ENCODE measurements at places on chromosomes 3 and 15. TPM values are rescaled to one million over a fixed set of nuclear protein-coding genes. Genes with fewer than 3 reads are reported as not detected.

- H3K27me3 ChIP-seq: no peaks in the 10 kb centered on the region
- DNase-seq: no peak
- H3K36me3 ChIP-seq: no peaks in the 10 kb centered on the region
- H3K4me3 ChIP-seq: no peak overlapping the region
Measured at GRCh38 chr3:64627471-64628321, 60.1 kb downstream of the ADAMTS9 start.

DNA sequence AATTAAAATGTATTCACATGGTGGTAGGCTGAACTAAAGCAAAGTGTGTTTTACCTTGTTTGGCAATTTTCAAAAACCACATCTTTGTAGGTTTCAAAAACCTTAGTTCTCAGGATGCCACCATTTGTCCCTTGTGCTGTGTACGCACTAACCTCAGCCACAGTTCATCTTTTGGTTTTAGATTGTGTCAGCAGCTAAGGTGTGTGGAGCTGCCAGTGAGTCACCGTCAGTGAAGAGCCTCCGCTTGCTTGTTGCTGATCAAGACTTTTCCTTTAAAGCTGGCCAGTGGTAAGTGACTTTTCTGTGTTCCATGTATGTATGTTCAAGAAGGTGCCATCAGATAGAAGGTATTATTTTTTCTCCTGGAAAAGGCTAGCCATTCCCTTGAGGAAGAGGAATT is 21.1 kb downstream of the OXNAD1 start:
- no peaks in the 10 kb centered on the region for H3K4me1 ChIP-seq
- H3K27me3 ChIP-seq: no peaks in the 10 kb centered on the region
- peak overlapping the region; percentile 62 for H3K27ac ChIP-seq
- no peaks in the 10 kb centered on the region for H3K36me3 ChIP-seq
- H3K4me3 ChIP-seq: peak overlapping the region; percentile 35

DNA sequence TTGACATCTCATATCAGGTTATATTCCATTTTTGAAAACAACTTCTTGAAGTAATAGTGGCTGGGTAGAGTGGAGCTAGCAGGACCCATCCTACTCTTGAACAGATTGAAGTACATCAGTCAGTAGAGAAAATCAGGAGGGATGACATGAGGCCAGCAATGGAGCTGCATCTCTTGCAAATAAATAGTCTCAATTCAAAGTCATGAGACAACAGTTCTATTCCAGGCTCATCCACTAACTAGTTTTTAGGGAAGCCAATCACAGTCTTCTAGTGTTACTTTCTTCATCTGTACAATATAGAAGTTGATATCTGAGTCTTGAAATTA is 477.2 kb downstream of the RBMS3 start:
- H3K4me1 ChIP-seq: no peaks in the 10 kb centered on the region
- H3K36me3 ChIP-seq: no peaks in the 10 kb centered on the region
- peak overlapping the region; percentile 1 for H3K27ac ChIP-seq
- H3K27me3 ChIP-seq: no peaks in the 10 kb centered on the region

DNA sequence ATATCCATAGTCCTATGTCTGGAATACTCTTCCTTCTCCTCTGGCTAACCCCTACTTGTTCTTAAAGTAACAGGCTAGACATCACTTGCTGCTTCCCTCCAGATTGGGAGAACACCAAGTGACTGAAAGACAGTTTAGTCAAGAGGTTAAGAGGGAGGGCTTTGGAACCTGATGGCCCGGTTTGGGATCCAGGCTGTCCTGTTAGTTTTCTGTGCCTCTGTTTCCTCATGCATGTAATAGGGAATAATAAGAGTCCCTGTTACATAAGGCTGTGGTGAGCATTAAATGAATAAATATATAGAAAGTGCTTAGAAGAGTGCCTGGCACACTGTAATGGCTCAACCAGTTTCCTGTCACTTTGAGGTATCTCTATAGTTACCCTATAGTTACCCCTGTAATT is 66.3 kb downstream of the TAMM41 start:
- no peaks in the 10 kb centered on the region for H3K27me3 ChIP-seq
- DNase-seq: no peak
- no peaks in the 10 kb centered on the region for H3K4me1 ChIP-seq
- no peak overlapping the region for H3K27ac ChIP-seq
- no peak overlapping the region for H3K4me3 ChIP-seq
- H3K36me3 ChIP-seq: no peaks in the 10 kb centered on the region

Gene ISL2
- not detected for total RNA-seq

Gene DNAJC13
- total RNA-seq: 51.9 TPM

DNA sequence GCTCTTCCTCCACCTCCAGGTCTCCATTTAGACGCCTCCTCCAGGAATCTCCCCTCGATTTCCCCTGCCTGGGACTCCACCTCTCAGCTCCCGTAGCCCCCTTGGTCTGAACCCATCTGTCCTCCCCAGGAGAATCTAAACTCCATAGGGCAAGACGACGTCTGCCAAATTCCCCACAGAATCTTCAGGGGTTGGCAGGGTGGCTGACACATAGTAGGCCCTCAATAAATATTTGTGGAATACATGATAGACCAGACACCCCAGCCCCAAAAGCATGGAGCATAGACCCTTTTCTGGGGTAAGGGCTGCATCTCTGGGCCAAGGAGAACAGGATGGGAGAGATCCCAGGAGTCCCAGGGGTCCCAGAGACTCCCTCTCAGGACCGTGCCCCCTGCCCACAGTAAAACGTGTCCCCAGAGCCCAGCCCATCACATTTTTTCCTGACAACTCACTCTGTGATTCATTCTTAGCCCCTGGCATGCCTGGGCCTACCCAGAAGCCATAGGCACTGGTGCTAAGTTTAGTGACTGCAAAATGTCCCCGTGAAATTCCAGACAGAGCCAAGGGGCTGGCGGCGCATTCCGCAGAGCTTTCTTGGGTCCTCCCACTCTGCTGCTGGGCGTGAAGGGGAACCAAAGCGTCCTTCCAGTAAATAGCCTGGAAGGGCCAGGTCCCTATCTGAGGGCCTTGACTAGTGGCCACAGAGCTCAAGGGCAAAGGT is 78.0 kb upstream of the SLC6A6 start:
- H3K27me3 ChIP-seq: no peaks in the 10 kb centered on the region
- H3K36me3 ChIP-seq: no peaks in the 10 kb centered on the region
- H3K4me3 ChIP-seq: no peak overlapping the region
- DNase-seq: no peak
- no peak overlapping the region for H3K27ac ChIP-seq

DNA sequence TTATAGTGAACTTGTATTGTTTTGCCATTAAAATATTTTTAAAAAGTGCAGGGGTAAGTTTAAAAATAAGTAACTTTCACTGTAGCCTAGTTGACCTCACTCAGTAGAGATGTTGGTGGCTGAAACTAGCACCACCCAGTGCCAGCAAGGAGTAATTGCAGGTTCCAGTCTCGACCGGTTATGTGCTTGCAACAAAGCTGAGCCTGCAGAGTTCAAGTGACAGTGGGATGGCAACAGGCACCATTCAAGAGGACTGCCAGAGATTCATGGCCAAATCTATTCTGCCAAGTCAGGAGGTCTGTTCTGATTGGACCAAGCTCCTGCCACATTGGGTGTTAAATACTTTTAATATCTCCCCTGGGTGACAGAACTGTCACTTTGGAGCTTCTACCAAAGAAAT is 2.7 kb downstream of the ADAMTS7 start:
- no peak overlapping the region for H3K27ac ChIP-seq
- H3K4me1 ChIP-seq: no peaks in the 10 kb centered on the region
- H3K4me3 ChIP-seq: no peak overlapping the region
- no peaks in the 10 kb centered on the region for H3K36me3 ChIP-seq
- DNase-seq: no peak

Gene FNDC3B
- 55.2 TPM for total RNA-seq

- no peaks in the 10 kb centered on the region for H3K36me3 ChIP-seq
- H3K4me1 ChIP-seq: no peaks in the 10 kb centered on the region
- H3K4me3 ChIP-seq: no peak overlapping the region
- no peaks in the 10 kb centered on the region for H3K27me3 ChIP-seq
- H3K27ac ChIP-seq: no peak overlapping the region
- DNase-seq: no peak
Measured at GRCh38 chr3:120147072-120147871, 53.0 kb upstream of the GSK3B start.

Gene MUSTN1
- total RNA-seq: 28.9 TPM

Gene CIB2
- total RNA-seq: 19.8 TPM

GRCh38 chr3:61429106-61429505 is 132.3 kb upstream of the PTPRG start:
- no peak overlapping the region for H3K4me3 ChIP-seq
- no peaks in the 10 kb centered on the region for H3K4me1 ChIP-seq
- DNase-seq: no peak
- no peak overlapping the region for H3K27ac ChIP-seq
- H3K36me3 ChIP-seq: no peaks in the 10 kb centered on the region
- H3K27me3 ChIP-seq: no peaks in the 10 kb centered on the region

DNA sequence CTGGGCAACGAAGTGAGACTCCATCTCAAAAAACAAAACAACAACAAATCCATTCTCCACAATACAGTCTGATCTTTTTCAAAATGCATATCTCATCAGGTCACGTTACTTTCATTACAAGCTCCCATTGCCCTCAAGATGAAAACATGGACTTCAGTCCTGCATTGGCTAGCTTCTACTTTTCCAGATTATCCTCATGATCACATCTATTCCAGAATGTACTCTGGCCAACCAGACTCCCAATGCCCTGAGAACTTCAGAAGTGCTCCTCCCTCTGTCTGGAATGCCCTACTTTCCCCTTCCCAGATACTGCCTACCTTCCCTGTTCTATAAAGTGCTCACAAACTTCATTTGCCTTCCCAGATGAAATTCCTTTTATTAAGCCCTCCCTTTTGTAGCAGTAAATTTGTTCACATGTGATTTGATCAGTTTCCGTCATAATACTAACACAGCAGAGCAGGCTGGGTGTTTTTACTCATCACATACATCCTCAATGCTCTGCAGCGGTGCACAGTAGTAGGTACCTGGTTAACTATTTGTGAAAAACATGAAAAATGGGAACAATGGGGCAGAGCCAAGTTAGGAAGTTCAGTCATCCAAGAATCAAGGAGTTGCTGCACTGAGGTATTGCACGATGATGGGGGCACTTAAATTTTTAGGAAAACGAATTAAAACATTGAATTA is 5.3 kb downstream of the RPL22L1 start:
- H3K4me1 ChIP-seq: peaks cover 23% of the 10 kb centered on the region
- H3K4me3 ChIP-seq: no peak overlapping the region
- H3K36me3 ChIP-seq: peaks cover 29% of the 10 kb centered on the region
- no peaks in the 10 kb centered on the region for H3K27me3 ChIP-seq

Gene ATP10A
- total RNA-seq: 3.2 TPM

- H3K27me3 ChIP-seq: no peaks in the 10 kb centered on the region
- H3K4me1 ChIP-seq: no peaks in the 10 kb centered on the region
- no peak overlapping the region for H3K27ac ChIP-seq
- no peaks in the 10 kb centered on the region for H3K36me3 ChIP-seq
- no peak overlapping the region for H3K4me3 ChIP-seq
Measured at GRCh38 chr3:72338082-72338941, 509.9 kb downstream of the SHQ1 start.

Gene RAB6B
- 0.53 TPM for total RNA-seq

DNA sequence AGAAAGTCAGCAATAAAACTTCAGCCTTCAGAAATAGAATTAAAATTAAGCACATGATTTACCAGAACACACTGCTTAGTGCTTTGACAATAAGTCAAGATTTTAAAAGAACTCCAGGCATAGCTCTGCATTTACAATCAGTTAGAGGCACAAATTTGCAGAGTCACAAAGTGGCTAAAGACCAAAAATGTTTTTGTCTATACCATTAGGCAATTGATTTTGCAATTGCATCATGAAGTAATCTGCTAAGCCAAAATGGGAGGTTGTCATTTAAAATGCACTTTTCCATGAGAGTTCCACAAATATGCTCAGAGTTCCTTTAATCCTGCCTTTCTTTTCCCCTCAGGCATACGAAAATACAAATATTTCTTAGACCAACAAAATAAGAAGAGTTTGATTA is 10.1 kb upstream of the DCP1A start:
- H3K27me3 ChIP-seq: no peaks in the 10 kb centered on the region
- H3K4me3 ChIP-seq: no peak overlapping the region
- no peaks in the 10 kb centered on the region for H3K4me1 ChIP-seq

- H3K4me3 ChIP-seq: no peak overlapping the region
- no peaks in the 10 kb centered on the region for H3K4me1 ChIP-seq
- no peak overlapping the region for H3K27ac ChIP-seq
- no peaks in the 10 kb centered on the region for H3K27me3 ChIP-seq
Measured at GRCh38 chr3:114217266-114217665, 20.1 kb downstream of the ZNF80 start.

Gene ST3GAL6
- total RNA-seq: 1.6 TPM

Gene LMOD3
- total RNA-seq: not detected

DNA sequence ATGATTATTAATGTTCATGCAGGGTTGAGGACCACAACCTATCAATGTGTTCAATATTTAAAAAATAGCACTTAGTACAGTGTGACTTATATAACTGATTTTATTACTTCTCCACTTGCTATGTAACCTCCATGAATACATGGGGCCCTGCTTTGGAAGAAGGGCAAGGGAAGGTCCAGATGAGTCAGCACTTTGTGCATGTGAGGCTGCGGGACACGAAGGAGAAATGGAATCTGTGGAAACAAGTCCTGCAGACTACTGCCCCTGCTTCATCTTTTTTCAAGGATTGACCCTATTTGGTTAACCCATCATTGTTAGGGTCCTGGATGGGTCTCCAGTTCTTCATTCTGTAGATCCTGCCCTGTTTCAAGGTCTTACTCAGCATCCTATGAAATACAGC is 1.6 kb downstream of the NXPE3 start:
- H3K27me3 ChIP-seq: no peaks in the 10 kb centered on the region
- H3K4me1 ChIP-seq: peaks cover 18% of the 10 kb centered on the region

Gene SLC35G2
- 2.7 TPM for total RNA-seq

- no peaks in the 10 kb centered on the region for H3K4me1 ChIP-seq
- H3K27ac ChIP-seq: peak overlapping the region; percentile 99
- no peaks in the 10 kb centered on the region for H3K36me3 ChIP-seq
- DNase-seq: peak; percentile 84
- H3K27me3 ChIP-seq: no peaks in the 10 kb centered on the region
- H3K4me3 ChIP-seq: peak overlapping the region; percentile 95
Measured at GRCh38 chr3:43691120-43691995, 620 bp downstream of the ABHD5 start.

DNA sequence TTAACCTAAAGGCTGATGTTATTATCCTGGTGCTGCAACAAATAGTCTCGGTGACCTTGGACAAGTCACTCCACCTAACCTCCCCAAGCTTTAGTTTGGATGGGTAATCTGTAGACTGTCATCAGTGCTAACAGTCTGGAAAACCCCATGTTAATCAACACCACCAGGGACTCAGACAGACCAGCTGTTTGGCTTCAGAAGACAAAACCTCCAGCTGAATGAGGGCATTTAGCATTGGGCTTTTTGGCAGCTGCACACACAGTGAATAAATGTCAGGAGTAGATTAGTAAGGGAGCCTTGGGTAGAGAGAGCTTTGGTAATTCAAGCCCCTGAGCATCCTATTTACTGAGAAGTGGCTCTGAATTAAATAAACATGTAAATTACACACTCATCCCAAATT is 24.9 kb upstream of the C3orf80 start:
- DNase-seq: no peak
- H3K4me3 ChIP-seq: no peak overlapping the region
- no peaks in the 10 kb centered on the region for H3K27me3 ChIP-seq
- no peaks in the 10 kb centered on the region for H3K36me3 ChIP-seq

Gene EEFSEC
- total RNA-seq: 16.4 TPM

- no peak overlapping the region for H3K27ac ChIP-seq
- H3K4me1 ChIP-seq: peaks cover 20% of the 10 kb centered on the region
- no peak for DNase-seq
- no peaks in the 10 kb centered on the region for H3K27me3 ChIP-seq
- no peaks in the 10 kb centered on the region for H3K36me3 ChIP-seq
Measured at GRCh38 chr15:40085266-40085665, 23.4 kb downstream of the BMF start.

GRCh38 chr15:89136818-89137772 is 48.8 kb downstream of the ABHD2 start:
- no peak for DNase-seq
- H3K27me3 ChIP-seq: no peaks in the 10 kb centered on the region
- no peak overlapping the region for H3K4me3 ChIP-seq
- no peaks in the 10 kb centered on the region for H3K4me1 ChIP-seq
- H3K36me3 ChIP-seq: no peaks in the 10 kb centered on the region

Gene MTFMT
- total RNA-seq: 22.3 TPM

Gene SLC22A14
- total RNA-seq: not detected

Gene KIF15
- total RNA-seq: 2.5 TPM

Data from Peyer's patch (tissue), 4 donors.